HuH-7.5 (cell line): ENCODE measurements at places on chromosomes 16 and 17.

DNA sequence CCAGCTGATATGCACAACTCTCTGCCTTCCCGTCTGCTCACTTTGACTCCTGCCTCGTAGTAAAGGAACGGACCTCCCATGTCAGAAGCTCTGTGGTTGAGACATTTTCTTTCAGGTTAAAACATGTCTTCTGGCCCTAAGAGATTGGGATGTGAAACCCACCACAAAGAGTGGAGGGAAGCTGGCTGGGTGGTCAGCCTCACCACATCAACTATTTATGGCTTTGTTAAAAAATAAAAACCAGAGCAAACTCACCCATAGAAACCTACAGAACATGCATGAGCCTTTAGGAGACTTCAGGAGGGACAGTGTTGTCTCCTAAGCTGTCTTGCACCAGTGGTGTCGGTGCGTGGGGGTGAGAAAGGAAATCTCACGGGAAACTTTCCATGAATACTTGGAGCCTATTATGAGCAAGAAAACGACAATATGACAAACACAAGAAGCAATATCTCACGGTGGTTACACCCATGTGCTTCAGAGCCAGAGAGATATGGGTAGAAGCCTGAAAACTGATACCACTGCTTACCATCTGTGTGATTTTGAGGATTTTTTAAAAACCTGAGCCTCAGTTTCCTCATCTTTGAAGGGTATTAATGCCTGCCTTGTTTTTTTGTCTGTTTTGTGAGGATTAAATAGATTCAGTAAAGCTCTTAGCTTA lies 61.7 kb upstream of the XYLT1 start:
- no peak for DNase-seq

GRCh38 chr16:69107316-69107962 lies 2.0 kb downstream of the HAS3 start:
- no peak for DNase-seq

DNA sequence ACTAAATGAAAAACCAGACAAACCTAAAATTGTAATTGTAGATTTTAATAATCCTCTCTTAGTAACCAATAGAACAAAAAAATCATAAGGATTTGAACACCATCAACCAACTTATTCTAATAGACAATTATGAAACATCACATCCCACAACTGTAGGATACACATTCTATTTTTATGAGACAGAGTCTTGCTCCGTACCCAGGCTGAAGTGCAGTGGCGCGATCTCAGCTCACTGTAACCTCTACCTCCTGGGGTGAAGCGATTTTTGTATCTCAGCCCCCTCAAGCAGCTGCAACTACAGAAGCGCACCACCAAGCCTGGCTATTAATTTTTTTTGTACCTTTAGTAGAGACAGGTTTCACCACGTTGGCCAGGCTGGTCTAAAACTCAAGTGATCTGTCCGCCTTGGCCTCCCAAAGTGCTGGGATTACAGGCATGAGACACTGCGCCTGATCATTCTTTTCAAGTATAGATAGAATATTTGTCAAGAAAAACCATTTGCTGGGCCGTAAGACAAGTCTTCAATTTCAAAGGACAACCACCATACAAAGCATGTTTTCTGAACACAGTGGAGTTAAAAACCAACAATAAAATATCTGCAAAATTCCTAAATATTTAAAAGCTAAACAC lies 49.8 kb downstream of the CREBBP start:
- no peak for DNase-seq

DNA sequence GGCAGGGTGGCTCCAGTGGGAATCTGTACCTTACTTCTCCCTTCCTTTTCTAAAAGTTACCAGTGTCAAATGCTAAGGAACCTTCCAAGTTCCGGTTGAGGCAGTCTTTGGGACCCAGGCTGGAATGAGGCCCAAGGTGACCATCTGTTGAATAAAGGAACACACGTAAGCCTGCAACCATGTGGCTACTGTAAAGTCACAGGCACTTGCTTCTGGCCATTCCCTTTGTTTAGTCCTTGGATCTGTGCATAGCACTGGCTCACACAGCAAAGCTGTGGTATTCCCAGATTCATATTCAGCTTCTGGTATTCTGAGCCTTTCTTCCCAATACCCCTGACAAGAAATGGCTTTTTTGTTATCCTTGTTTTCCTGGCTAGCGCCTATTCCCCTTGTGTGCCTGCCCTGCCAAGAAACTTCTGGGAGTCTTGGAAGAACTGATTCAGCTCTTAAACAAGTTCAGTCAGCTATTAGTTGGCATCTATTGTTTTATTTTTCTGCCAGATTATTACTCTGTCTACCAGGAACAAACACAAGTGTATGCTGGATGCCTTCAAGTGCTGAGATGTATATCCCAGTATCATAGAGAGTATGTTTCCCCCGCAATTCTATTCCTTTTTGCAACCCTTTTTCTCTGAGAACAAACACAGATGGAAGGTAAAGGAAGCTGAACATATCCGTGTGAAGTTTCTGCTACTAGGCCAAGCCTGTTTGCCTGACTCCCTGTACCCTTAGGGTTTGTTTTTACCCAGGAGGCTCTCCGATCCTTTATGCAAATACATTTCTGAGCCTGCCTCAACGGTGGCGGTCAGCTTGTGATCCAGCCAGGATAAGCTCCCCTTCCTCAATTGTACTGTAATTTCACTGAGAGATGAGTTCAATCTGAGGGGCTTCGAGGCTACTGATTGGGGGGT lies 13.2 kb downstream of the TMEM238L start:
- DNase-seq: no peak

GRCh38 chr16:53773150-53773846 lies 69.3 kb downstream of the FTO start:
- no peak for DNase-seq

- no peak for DNase-seq
Observed at GRCh38 chr16:23324727-23325126, 22.6 kb downstream of the SCNN1B start.

DNA sequence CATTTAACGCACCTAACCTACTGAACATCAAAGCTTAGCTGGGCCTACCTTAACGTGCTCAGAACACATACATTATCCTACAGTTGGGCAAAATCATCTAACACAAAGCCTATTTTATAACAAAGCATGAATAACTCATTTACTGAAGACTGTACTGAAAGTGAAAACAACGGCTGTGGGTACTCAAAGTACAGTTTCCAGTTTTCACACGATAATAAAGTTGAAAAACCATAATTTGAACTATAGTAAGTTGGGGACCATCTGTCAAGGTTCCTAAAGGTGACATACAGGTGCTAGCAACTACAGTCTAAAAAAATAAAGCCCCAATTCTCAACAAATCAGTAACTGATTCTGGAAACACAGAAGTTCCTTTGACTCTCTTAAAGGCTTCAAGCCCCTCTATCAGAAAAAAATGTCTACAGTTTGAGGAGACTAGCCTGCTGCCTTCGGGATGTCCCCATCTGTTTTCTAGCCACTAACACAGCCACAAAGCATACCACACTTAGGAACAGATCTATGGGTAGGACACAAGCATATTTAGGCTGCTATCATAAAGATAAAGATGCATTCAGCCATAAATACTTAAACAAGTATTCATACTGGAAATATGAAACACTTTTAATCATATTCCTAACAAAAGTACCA lies 71.3 kb downstream of the KANSL1 start:
- DNase-seq: no peak

DNA sequence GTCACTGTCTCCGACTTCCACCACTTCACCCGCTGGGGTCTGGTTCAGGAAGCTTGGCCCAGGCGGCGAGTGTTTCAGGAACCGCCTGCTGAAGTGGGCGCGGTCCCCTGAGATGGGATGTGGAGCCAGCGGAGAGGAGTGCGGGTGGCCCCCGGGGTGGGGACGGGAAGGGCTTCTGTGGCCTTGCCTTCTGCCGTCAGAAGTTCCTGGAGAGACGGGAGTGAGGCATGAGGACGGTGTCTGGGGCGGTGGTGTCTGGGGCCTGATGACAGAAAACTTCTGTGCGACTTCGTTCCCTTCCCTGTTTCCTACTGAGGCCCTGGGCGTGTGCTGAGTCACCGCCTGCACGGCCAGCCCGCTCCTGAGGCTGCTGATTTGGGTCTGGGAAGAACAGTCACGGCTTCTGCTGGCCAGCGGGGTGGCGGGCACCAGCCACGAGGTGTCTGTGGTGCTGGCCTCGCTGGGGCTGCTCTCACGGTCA lies 12.3 kb upstream of the NLRC3 start:
- DNase-seq: no peak

DNA sequence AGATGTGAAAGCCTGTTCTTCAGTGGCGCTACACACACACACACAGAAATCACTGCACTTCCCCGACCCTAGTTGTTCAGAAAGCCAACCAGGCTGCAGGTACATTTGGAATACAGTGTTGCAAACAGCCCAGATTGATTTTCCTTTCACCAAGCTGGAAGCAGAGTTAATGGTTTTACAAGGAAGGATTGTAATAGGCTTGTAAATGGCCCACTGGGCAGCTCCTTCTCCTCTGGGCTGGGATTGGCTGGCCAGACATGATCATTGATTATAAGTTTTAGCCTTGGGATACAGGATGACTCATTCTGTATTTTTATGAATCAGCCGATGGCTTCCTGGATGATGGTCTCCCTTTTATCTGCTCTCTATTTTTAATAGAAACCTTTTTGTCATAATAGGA lies 2.5 kb downstream of the VAT1L start:
- no peak for DNase-seq

GRCh38 chr17:2227025-2227699 lies 76.4 kb downstream of the SMG6 start:
- no peak for DNase-seq

DNA sequence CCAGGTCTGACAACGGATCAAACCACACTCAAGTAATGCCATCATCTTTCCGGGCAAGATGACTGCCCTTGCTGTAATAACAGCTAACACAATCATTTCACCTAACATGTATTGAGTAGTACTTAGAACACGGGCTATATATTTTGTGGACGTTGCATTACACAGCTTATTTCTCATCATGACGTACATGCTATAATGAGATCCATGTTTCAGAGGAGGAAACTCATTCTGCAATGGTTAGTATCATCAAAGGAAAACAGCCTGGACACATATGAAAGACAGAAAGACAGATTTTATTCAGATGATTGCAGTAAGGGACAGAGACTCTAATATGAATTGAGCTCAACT lies 446.7 kb downstream of the HS3ST3B1 start:
- DNase-seq: no peak

- DNase-seq: no peak
Observed at GRCh38 chr16:31377210-31377903, 15.8 kb upstream of the ITGAD start.

- DNase-seq: peak; percentile 60
Observed at GRCh38 chr17:40551879-40552768, 13.1 kb downstream of the CCR7 start.

DNA sequence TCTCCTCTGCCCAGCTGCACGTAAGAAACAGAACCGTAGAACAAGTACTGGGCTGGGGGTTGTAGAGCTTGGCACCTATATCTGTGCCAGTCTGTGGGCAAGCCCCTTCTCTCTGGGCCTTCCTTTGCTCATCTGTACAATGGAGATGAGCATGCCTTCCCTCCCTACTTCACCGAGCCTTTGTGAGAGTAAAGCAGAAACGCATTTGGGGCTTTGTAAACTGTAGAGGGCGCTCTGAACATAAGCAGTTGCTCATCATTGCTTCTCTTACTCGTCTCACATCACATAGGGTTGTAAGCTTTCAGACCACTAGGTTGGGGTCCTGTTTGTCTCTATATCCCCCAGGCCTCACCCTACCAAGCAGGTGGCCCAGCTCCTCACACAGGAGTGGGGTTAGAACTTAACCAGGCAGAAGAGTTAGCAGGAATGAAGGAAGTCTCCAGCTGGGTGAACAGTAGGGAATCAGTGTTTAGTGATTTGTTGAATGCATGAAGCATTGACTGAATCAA lies 15.1 kb downstream of the SAMD14 start:
- peak; percentile 74 for DNase-seq

DNA sequence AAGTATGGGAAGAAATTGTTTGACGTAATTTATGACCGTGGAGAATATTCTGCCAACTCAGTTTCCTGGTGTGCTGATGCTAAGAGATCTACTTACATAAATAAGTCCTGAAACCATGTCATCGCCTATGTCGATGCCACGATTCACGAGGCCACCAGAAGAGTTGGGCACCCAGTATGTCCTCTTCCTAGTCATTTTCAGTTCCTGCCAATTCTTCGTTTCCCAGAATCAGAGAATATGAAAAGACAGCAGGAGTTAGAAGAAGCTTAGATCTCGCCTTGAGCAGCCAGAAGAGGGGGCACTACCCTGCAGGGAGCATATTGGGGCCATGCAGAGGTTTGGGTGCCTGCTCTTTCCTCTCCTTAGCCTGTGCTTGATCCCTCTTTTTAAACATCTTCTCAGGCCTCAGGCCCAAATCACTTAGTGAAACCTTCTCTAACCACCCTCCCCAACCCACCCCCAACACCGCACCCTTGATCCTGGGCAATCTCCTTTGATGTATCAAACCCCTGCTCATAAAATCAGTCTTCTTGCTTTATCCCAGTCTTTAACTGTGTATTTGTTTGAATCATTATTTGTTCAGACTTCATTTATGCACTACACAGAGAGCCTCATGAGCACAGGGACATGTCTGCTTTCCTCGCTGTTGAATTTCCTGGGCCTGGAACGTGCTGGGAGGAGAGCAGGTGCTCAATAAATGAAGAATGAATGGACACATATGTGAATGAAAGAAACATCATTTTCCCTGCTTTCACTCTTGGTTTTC lies 12.2 kb upstream of the LONP2 start:
- DNase-seq: no peak

GRCh38 chr16:67390816-67391423 lies 2.4 kb downstream of the TPPP3 start:
- DNase-seq: no peak

GRCh38 chr16:85229869-85230462 lies 117.7 kb upstream of the CIBAR2 start:
- DNase-seq: no peak

DNA sequence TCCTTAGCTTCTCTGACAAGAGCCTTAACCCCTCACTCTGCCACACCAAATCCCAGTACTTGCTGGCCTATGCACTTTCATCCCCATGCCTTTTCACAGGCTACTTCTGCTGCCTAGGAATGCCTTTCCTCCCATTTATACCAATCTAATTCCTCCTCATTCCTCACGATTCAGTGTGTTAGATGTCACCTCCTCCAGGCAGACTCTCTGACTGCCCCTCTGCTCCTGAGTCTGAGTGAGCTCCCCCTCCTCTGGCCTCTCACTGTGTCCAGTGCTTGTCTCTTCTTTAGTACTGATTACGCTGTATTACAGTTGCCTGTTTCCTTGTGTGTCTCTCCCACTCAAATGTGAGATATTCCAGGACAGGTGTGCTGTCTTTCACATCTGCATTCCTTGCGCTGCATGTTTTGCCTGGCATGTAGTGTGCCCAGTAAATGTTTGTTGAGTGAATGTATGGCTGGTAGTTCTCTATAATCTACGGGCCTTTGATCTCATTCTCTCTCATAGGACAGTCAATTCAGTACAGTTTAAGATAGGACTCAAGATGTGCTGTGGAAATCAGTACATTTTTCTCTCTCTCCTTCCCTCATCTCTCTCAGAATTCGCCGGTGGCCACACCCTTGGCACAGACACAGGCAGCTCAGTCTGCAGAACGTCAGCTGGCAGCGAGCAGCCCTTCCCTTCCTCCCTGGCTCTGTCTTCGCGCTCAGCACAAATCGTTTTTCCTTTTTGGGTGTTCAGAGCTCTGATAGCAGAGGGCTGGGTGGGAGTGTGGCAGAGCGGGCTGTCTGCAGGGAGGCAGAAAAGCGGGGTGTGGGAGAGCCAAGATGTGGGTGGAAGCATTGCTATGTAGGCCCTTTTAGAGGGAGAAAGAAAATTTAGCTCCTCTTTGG lies 18.5 kb downstream of the ARL4D start:
- no peak for DNase-seq
